Neural crest cell (in vitro differentiated cells): ENCODE measurements at places on chromosomes 7 and 10.

- no peak for DNase-seq
These were observed 99.2 kb upstream of the MALRD1 start for GRCh38 chr10:18949391-18949790.

DNA sequence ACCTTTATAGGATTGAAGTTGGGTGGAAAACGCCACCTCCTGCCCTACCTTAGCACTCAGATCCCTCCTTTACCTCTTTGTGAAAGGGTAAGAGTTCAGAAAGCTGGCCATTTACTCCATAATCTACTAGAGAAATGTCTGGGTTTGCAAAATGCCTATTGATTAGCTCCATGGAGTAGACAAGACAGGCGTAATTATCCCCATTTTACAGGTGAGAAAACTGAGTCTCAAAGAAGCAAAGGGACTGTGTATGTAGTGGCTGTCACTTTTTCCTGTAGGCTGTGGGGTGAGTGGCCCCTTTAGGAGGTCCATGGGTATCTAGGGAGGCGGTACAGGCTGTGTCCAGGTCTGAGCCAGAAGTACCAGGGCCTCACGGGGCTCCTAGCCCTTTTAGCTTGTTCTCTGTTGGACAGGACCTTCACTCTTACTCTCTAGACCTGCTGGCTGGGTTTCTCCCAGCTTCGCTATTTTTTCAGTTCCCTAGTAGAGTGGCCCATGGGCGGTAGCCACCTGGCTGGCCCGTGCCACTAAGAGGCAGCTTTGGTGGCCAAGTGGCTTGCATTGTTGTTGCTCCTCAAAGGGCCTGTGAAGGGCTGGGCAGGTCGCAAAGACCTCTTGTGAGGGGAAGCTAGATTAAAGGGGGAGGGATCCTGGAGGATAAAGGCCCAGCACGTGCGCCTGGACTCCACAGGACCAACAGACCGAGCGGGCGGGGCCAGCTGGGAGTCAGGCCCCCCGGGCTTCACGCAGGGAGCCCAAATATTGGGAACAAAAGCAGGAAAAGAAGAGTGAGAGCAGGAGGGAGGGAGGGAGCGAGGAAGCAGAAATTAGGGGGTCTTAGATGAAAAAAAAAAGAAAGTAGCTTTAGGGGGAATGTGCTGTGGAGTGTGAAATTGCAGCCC is 4.7 kb upstream of the PAX2 start:
- no peak for DNase-seq

DNA sequence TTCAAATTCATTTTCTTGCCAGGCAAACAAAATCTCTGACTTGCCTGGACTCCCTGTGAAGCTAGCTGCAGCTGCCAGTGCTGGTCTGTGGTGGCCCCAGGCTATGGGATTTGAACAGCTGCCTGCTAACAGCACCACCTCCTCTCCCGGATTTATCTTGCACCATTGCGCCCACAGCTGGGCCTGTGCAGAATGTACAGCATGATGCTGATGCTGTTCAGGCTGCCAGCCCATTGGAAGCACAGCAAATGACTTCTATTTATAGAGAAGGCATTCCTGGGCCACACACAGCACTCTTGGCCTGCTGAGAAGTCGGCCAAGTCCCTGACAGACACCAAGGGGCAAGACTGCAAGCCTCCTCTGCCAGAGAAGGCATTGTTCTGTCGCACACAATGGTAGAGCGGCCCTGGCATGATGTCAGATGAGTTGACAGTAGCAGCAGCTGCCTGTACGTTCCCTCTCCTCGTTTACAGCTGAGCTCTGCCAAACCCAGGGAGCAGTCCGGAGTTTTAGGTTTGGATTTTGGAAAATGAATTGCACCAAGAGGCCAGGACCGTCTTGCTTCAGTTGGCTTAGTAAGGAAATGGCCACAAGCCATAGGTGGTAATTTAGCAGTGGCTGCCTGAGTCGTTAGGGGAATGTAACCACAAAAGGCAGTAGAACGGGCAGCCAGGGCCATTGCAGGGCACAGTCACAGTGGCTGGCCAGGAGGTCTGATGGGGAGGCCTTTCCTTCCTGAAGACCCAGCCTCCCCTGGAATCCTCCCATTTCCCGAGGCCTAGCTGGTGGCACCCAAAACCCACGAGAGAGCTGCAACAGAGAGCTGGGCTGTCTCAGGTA is 38.5 kb downstream of the MTURN start:
- peak; percentile 26 for DNase-seq

DNA sequence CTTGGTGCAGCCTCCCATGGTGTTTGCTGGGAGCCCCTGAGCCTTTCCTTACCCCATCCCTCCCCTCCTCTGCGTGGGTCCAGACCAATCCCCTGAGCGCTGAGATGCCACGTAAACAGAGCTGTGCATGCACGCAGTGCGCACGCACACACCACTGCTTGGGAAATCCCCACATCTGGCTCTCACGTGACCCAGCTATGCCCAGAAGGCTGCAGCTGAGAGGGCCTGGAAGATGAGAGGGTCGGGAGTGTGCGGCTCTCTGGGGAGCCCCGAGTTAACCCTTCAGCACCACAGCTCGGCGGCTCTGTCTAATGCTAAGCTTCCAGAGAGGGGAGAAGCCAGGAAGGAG is 177.2 kb downstream of the SH3PXD2A start:
- DNase-seq = peak; percentile 49

DNA sequence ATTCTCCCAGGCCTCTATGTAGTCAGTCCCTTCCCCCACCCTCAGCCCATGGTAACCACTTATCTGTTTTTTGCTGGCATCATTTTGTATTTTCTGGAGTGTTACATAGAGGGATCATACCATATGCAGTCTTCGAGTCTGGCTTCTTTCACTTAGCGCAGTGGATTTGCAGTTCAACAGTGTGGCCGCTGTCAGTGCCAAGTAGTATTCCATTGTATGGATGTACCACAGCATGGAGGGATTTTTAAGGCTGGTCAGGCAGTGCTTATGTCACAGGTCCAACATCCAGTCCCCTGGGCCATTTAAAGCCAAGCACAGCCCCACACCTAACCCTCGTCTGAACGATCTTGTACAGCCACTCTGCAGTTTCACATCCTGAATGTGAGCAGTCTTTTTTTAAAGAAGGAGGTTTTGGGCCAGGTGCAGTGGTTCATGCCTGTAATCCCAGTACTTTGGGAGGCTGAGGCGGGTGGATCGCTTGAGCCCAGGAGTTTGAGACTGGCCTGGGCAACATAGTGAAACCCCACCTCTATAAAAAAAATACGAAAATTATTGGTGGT is 121.8 kb downstream of the CUX1 start:
- no peak for DNase-seq

DNA sequence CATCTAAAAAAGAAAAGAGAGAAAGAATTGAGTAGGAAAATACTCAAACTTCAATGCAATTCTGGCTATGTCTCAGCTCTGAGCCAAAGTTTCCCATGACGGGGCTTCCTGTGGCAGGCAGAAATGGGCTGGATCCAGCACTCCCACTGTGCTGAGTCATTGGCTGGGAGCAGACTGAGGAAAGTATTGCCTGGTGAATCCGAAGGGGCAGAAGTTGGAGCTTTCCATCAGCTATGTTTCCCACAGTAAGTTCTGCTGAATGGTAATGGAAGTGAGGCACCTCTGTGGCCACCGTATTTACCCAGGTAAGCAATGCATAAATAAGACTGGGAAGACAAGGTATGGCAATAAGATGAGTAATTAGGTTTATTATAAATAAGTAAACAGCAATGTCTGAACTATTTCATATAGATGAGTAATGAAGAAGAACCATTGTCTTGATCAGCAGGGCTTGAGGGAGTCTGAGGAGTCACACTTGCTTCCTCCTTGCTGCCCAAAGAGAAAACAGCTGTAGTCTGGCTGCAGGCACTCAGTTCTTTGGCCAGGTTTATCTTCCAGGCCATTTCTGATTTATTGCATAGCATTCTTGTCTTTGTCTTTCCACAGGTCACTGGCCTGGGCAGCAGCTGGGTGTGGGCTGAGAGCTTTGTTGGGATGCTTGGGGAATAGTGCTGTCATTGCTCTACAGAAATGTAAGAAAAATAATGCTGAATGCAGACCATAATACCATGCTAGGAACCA is 255.3 kb downstream of the DNAJB9 start:
- DNase-seq = no peak

GRCh38 chr7:17275749-17276671 is 22.4 kb upstream of the AHR start:
- DNase-seq = no peak

DNA sequence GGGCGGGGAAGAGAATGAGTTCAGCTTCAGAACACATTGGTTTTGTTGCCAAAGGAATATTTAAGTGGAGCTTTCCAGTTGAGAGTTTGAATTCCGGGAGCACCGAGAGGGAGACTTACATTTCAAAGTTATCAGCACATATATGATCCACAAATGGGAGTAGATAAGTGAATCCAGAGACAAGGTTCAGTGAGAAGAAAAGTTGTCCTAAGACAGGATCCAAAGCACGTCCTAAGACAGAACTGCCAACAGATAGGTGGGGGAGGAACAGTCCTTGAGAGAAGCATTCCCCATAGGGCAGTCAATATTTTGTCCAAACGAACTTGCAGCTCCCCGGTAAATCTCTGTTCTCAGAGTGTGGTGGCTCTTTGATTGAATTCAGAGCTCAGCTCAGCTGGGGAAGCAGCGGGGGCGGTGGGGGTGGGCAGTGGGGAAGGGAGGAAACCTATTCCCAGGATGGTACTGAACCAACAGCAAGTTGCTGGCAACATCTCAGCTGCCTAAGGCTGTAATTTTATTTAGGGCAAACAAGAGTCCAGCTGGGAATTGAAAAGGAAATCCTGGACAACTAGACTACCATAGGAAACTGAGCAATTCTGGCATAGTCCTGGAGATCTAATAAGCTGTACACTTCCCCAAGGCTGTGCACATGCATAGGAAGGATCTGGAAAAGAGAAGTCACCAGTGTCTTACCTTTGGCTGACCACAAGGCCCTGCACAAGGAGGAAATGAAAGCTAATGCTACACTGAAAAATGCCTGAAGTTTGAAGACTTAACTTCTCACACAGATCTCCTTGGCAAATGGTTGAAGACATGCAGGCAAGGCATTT is 94.2 kb upstream of the CXCL12 start:
- DNase-seq = no peak

- no peak for DNase-seq
These were observed 49.7 kb downstream of the GTF2I start for GRCh38 chr7:74707238-74707637.

- no peak for DNase-seq
These were observed 152.4 kb downstream of the IMMP2L start for GRCh38 chr7:111409714-111410422.

DNA sequence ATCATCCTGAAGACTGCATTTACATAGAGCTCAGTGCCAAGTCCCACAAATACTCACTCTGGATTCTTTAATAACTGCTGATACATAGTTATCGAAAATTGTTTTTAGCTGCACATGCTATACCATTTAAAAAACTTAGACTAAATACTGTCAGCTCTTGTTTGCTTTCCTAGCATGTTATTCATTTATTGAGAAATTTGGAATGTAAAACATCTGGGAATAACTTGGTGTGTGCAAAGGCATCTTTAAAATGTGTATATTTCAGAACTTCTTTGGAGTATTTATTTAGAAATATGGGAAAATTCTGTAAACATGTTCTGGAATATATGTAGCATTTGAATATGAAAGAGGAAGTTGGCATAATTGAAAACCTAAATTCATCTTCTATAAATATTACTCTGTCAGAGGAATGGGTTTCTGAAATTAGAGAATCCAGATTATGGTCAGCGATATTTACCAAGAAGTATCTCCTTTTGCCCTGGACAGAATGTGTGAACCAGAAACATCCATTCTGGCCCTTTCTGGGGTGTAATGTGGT is 119.7 kb downstream of the ARID5B start:
- no peak for DNase-seq

DNA sequence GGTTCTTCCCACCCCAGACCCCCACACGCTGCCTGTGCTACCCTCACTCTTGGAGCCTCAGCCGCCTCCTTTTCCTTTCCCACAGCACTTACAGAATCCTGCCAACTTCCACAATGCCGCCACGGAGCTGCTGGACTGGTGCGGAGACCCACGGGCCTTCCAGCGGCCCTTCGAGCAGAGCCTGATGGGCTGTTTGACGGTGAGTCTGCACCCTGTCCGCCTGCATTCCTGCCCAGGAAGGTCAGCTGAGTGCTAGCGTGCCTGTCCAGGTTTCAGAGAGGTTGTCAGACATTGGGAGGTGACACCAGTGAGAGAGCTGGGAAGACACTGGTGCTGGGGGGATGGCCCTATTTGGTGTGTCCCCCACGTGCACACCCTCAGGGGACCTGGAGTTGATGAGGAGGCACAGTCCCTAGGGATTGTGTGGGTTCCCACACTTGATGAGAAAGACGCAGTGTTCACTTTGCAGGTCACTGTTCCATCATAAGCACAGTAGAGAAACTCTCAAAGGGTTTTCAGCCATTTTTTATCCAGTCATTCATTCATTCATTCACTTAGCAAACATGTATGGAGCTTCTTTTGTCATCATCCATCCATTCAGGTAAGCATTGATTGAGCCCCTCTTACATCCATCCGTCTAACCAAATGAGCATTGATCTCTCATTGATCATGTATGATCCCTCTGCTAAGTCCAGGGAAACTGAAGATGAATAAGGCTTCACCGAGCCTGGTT is 138.9 kb upstream of the PPIF start:
- no peak for DNase-seq

DNA sequence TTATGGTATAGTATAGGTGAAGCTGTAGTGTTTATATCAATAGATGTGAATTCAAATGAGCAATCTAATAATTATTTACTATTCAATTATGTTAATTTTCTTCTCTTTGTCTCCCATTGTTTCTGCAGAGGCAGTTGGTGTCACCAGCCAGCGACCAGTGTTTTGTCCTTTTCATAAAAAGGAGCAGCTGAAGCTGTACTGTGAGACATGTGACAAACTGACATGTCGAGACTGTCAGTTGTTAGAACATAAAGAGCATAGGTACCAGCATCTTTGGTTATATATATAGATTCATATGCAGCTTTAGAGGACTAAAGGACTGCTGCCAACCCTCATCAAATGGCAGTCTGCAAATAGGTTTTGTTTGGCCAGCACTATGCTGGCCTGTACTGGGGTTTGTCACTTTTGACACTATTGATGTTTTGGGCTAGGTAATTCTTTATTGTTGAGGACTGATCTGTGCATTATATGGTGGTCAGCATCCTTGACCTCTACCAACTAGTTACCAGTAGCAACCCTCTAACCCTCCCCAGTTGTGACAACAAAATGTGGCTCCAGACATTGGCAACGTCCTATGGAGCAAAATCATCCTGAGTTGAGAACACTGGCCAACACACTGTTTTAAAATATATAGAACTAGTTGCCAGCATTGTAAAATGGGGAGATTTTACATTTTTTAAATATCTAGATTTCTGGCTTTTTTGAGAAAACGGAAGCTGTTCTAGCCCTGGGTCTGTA is 59.2 kb downstream of the TRIM24 start:
- no peak for DNase-seq

- DNase-seq = no peak
These were observed 23.0 kb downstream of the SRRM3 start for GRCh38 chr7:76224695-76225094.

- no peak for DNase-seq
These were observed 45.0 kb downstream of the VWDE start for GRCh38 chr7:12358694-12359093.

- DNase-seq = no peak
These were observed 38.8 kb downstream of the ABI1 start for GRCh38 chr10:26821699-26822570.

- DNase-seq = no peak
These were observed 66.4 kb downstream of the CPED1 start for GRCh38 chr7:121054925-121055324.

- DNase-seq = no peak
These were observed 76.9 kb upstream of the KMT2C start for GRCh38 chr7:152512706-152513105.

GRCh38 chr7:143884969-143885559 is 16.9 kb downstream of the TCAF1 start:
- peak; percentile 62 for DNase-seq
